ENCODE measurements at places on chromosomes 13 and 19.

- DNase-seq, result no peak
Observed at GRCh38 chr19:40700083-40700482, 9.6 kb upstream of the NUMBL start.

DNA sequence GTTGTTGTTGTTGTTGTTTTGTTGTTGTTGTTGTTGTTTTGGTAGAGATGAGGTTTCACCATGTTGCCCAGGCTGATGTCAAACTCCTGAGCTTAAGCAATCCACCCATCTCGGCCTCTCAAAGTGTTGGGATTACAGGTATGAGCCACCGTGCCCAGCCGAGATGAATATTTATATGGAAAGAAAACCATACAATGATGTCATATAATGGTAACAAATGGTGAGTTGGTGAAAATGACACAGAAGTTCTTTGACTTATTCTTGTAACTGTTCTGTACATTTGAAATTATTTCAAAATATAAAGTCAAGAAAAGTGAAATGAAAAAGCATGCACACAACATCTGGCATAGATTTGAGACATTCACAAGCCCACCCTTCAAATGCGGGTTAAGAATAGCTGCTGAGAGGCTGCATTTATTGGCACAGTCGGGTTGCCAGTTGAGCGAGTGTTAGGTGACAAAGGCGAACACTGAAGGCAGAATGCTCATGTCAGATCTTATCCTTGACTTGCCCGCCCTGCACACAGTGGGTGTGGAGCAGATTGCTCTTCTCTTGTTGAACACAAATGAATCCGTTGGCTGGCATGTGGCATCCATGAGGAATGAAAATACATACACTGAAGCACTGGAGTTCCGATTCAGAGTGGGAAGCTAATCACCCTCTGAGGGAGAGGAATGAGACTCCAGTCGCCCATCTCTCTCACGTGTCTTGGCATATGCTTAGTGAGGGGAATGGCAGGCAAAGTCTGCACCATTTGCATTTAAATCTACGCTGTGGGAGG, 15.8 kb upstream of the UBE2S start:
- DNase-seq, result no peak

DNA sequence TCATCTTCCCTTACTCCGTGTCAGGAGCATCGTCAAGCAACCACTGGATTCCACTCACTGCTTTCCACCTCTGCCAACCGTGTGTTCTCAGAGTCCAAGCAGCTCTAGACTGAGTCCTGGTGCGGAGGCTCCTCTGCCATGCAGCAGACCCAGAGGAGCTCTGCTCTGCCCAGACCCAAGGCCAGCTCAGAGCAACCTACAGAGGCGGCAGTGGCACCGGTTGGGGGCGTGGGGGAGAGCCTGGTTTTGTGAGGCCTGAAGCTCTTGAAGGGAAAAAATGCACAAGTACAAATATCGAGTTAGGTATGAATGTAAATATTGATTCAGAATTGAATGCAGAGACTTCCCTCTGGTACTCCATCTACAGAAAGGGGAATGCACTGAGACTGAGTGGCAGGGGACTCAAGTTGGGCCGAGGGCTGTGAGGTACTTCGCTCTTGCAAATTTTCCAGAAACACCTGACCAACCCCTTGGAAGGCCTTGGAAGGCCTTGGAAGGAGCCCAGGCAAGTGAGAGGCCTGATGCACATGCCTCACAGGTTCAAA, 46.7 kb downstream of the GJA3 start:
- no peak for DNase-seq

GRCh38 chr19:2047076-2047448, 4.0 kb downstream of the MKNK2 start:
- DNase-seq, result no peak

GRCh38 chr13:40963927-40964326, 55.2 kb downstream of the ELF1 start:
- no peak for DNase-seq

GRCh38 chr19:47280183-47280797, 5.6 kb downstream of the INAFM1 start:
- no peak for DNase-seq

DNA sequence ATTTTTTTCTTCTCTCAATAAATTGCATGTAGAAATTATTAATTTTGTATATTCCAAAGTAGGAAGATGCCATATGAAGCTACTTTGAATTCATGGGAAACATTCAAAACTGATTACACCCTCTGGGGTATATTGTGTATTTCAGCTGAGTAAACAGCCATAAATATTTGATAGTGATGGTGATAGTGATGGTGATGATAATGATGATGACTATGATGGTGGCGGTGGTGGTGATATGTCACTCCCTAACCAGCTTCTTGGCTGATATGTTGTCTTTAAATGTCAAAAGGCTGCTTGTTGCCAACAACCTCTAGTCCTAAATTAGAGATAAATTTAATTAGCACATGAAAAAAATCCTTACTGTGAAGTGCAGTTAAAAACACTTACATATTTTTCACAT, 102.0 kb downstream of the LRCH1 start:
- no peak for DNase-seq

DNA sequence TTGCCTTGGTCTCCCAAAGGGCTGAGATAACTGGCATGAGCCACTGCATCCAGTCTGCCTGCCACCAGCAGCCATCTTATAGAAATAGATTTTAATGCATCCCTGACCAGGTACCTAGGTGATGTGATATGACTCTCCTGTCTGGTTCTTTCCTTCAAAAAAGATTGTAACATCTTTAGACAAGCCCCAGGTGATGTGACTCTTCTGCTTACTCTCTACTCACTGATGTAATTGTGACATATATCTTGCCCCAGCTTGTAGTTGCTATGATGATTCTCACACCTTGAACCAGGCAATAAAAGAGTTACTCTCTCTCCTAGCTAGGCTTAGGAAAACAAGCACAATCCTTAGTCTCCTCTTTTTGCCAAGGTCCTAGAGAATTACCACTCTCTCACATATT, 30.6 kb upstream of the ZNF681 start:
- DNase-seq, result no peak

DNA sequence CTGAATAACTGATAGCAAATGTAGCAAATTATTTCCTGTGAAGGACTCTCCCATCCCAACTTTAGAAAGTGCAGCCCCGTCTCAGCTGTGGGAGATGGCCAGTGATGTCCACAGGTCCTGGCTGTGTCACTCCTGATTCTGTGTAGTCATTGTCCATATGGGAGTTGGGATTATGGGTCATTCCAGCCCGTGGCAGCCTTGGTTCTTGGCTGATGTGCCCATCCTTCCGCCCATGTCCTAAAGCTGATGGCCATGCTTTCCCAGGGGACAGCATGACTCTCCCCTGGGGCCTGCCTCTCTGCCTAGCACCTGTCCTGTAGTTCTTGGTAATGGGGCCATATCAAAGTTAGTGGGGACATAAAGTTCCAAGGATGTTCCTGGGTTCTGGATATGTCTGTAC, 43.9 kb upstream of the C1QTNF9 start:
- DNase-seq, result no peak

DNA sequence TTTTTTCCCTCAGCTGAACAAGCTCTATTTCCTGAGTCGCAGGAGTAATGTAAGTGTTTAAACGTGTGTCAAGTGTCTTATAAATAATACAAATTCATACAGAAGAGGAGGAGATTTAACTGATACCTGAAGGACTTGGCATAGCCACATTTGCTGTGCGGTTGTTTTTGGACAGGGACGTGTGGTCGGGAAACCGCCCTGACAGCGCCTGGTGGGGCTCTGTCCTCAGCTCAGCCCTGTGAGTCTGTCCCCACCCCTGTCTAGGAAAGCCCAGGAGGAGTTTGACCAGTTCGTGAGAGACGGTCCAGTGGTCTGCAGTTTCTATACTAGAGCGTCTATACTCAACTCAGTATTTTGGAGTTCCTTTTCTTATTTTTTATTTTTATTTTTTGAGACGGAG, 16.7 kb downstream of the ZIC2 start:
- no peak for DNase-seq

DNA sequence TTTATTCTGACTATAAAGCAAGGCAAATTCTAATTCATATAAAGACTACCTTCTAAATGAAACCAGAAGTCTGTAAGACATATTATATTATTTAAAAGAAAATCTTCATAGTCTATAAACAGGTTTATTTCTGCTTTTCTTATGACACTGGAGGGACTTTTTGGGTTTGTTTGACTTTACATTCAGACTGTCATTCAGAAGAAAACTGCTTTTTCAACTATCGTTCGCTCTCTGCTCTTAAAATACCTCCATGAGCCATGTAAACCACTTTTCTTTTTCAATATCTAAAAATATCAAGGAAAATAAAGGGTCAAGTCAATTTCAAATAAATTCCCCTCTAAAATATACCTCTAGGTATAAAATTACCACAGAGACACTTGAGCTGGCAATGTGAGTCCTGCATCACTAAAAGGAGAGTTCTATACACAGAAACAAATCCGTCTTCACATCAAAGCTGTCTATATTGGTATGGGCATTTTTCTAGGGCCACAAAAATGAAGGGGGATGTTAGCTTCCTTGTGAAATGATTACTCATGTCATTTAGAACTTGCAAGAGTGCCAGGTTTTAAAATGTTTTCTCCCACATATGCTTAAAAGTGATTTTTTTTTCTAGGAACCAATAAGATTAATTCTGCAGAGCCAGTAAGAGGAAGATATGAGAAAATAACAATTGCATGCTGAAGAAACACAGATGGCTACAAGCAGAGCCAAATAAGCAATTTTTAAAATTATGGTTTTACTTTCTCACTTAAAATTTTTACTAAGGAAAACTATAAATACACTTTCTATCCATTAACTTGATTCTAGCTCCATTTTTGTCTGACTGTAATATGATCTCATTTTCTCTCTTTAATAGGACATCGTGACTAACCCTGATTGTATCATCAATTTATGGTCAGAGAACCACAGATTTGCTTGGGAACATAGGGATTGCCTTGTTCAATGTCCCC, 181.8 kb downstream of the TBC1D4 start:
- DNase-seq, result no peak

- DNase-seq, result no peak
Observed at GRCh38 chr13:99617474-99618255, 116.4 kb downstream of the TM9SF2 start.

DNA sequence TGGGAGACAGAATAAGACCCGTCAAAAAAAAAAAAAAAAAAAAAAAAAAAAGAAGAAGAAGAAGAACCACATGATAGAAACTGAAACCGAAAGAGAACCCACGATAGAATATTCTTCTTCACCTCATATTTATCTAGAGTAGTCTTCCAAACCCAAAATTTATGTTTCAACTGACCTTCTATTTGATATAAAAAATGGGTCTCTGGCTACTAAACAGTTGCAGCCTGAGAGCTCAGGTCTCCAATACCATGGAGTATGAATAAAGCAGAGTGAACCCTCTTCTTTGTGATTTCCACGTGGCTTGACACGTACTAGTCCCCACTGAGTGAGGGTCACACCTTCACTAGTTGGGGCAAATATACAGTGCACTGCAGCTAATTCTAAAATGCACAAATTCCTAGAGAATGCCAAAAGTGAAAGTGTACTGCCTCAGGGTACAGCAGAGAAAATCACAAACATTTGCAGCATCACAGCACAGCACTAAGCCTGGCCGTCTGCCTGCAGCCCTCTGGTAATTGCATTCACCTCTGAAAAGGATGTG, 30.8 kb upstream of the RFC3 start:
- DNase-seq, result no peak

DNA sequence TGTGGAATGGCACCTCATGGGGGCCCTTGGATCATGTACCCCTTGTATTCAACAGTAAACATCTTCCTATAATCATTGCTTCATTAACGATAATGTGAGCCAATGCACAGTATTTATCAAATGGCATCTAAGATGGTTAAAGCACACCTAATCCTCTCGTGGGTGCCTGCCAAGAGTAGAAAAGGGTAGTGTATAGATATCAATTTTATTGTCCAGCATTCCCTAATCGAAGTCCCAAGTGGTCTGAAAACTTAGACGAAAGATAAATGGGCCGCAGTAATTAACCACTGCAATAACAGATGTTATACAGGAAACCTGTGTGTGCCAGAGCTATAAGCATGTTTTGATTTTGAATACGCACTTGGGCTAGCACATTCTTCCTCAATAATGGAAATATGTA, 667 bp upstream of the MBNL2 start:
- DNase-seq, result no peak

- DNase-seq, result no peak
Observed at GRCh38 chr19:51159656-51160055, 17.6 kb downstream of the SIGLEC7 start.

GRCh38 chr19:46887240-46887782, 26.5 kb downstream of the ARHGAP35 start:
- no peak for DNase-seq

GRCh38 chr13:105177265-105177900, 1358.1 kb downstream of the EFNB2 start:
- no peak for DNase-seq

DNA sequence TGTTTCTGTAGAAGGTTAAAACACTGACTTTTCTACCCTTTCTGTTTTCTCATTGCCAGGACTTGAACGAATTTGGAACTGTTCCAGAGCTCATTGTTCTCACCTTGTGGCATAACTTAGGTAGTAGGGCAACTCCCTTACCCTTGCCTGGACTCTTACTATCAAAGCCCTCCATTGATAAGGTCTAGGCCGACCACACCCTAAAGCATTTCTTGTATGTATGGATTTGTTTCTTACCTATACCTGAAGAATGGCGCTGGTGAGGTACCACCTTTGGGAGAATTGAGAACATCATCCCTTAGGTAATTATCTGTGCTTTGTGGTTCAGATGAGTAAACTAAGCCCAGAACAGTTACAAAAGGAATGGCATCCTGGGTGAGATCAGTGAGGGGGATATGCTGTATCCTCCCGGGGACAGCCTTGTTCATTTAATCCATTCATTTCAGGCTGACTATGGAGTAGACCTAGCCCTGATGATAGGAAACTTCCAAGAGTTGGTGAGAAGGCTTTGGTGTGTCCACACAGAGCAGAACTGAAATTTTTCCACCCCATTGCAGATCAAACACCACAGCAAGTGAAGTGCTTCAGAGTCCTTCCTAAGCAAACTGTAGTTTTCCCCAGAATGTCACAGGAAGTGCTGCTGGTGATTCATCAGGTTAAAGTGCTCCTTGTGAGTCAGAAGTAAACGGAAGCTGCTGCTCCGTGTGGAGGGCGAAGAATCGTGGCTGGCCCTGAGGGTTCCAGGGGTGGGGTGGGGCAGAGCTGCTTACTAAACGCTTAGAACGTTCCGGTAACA, 113.0 kb downstream of the TEX26 start:
- DNase-seq, result no peak

DNA sequence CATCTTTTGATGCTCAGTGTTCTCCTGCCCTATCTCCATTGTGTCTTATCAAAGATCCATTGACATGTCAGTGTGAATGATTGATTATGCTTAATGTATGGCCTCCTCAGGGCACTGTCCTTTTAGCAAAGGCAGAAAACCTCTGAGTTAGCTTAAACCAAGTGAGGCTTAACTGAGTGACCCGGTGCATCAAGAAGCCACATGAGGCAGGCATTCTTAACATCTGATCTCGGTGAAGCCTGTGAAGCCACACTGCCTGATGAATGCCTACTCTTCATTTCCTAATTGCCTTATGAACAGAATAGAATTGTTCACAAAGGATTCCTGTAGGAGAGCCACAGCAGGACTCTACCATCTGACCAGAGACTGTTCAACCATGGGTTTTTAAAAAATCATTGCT, 168.1 kb upstream of the SOX21 start:
- no peak for DNase-seq
